Thoracic aorta endothelial cell (primary cell): ENCODE measurements at places on chromosomes 5 and 9. TPM values are rescaled to one million over a fixed set of nuclear protein-coding genes. Genes with fewer than 3 reads are reported as not detected.

ATOSB gene
- total RNA-seq: 29.8 and 33.2 TPM in 2 replicates

ANKDD1B gene
- total RNA-seq: 0.14 and 0.27 TPM in 2 replicates

PCDHB4 gene
- 0.07 and 0.13 TPM in 2 replicates for total RNA-seq

DBH gene
- not detected in 2 replicates for total RNA-seq
